ENCODE measurements at places on chromosomes 12 and 14. TPM values are rescaled to one million over a fixed set of nuclear protein-coding genes. Genes with fewer than 3 reads are reported as not detected.

Gene CHGA
- polyA plus RNA-seq, result 130 TPM

Gene SLC39A5
- 1.00 TPM for polyA plus RNA-seq

Gene ACOT6
- not detected for polyA plus RNA-seq

Gene ESRRB
- polyA plus RNA-seq, result 4.6 TPM

Gene MANSC4
- not detected for polyA plus RNA-seq

Gene LRRC43
- not detected for polyA plus RNA-seq

Gene KRT6A
- polyA plus RNA-seq, result 1.5 TPM

Gene PLXNC1
- polyA plus RNA-seq, result 1.2 TPM

Gene EIF4B
- 179 TPM for polyA plus RNA-seq

Gene RTN1
- polyA plus RNA-seq, result 3.2 TPM

Gene NXPH4
- polyA plus RNA-seq, result not detected

Gene CBX5
- polyA plus RNA-seq, result 4.9 TPM

Gene LTBR
- polyA plus RNA-seq, result 47.3 TPM

Gene SERPINA10
- 0.10 TPM for polyA plus RNA-seq

Gene OTOGL
- not detected for polyA plus RNA-seq

Gene USP5
- polyA plus RNA-seq, result 25.0 TPM

Gene ZDHHC22
- 0.08 TPM for polyA plus RNA-seq

Gene HSP90AA1
- 167 TPM for polyA plus RNA-seq

Gene PIK3C2G
- 14.3 TPM for polyA plus RNA-seq

Gene UTP20
- 1.5 TPM for polyA plus RNA-seq

Gene RTRAF
- 171 TPM for polyA plus RNA-seq

Gene KLHL28
- 1.7 TPM for polyA plus RNA-seq

Gene CKAP4
- 20.6 TPM for polyA plus RNA-seq

Gene MGP
- 66.7 TPM for polyA plus RNA-seq

Gene TRHDE
- 5.0 TPM for polyA plus RNA-seq

Gene PMCH
- not detected for polyA plus RNA-seq

Gene NUAK1
- 2.4 TPM for polyA plus RNA-seq

Gene AMDHD1
- not detected for polyA plus RNA-seq

Gene HCAR2
- 3.1 TPM for polyA plus RNA-seq

Gene ZNF891
- polyA plus RNA-seq, result 0.15 TPM

Gene ITGA5
- polyA plus RNA-seq, result 33.2 TPM

Gene ERC1
- 5.7 TPM for polyA plus RNA-seq

Gene KLHDC1
- polyA plus RNA-seq, result 1.00 TPM

Gene MEG3
- 13.4 TPM for polyA plus RNA-seq

Gene ERP27
- polyA plus RNA-seq, result 3.5 TPM

Gene GPD1
- polyA plus RNA-seq, result 0.65 TPM

Gene CIROP
- polyA plus RNA-seq, result not detected

Gene MORN3
- polyA plus RNA-seq, result 0.87 TPM

Gene PRIMA1
- polyA plus RNA-seq, result 9.9 TPM

Gene SIRT4
- 1.3 TPM for polyA plus RNA-seq

Gene PLBD2
- polyA plus RNA-seq, result 8.2 TPM

Gene LAG3
- polyA plus RNA-seq, result 0.25 TPM

Gene GCH1
- polyA plus RNA-seq, result 10.3 TPM

Gene RNASE3
- polyA plus RNA-seq, result not detected

Gene CHPT1
- 47.2 TPM for polyA plus RNA-seq

Gene PSMA3
- 158 TPM for polyA plus RNA-seq

Gene TFCP2
- 9.8 TPM for polyA plus RNA-seq

Gene CPNE6
- polyA plus RNA-seq, result 0.12 TPM

Gene SEL1L
- polyA plus RNA-seq, result 10.0 TPM

Data from stomach (tissue), 19 donors.